Choroid plexus epithelial cell (primary cell): ENCODE measurements at places on chromosomes 13 and 19.
A peak's percentile ranks its signal among the peaks of the same experiment; 100 is the strongest.

GRCh38 chr19:56595548-56595899 is 422 bp downstream of the ZNF71 start:
- peak; percentile 30 for DNase-seq

DNA sequence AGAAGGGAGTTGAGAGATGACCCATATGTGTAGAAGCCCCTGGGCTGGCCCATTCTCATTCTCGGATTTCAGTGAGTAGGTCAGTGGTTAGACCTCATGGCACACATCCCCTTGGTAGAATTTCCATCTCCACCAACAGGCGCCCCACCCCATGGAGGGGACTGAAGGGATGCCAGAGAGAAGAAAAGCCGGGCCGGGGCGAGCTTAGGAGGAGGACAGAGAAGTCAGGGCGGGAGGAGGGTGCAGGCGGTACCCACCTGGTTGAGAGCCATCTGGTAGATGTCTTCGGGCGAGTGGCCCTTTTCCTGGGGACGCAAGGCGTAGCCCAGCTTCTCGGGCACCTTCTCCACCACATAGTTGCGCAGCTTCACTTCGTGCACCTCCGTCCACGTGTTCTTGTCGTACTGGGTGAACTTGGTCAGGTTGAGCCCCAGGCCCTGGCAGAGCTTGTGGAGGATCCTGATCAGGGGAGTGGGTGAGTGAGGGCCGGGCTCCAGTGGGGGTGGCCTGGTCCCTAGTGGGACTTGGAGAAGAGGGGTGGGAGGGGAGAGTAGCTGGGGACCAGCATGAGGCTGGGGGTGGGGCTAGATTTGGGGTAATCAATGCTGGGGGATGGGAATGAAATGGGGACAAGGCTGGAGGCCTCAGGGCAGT is 2.5 kb downstream of the IL4I1 start:
- no peak for DNase-seq

- no peak for DNase-seq
These were observed 10.1 kb downstream of the PRR36 start for GRCh38 chr19:7863971-7864689.

DNA sequence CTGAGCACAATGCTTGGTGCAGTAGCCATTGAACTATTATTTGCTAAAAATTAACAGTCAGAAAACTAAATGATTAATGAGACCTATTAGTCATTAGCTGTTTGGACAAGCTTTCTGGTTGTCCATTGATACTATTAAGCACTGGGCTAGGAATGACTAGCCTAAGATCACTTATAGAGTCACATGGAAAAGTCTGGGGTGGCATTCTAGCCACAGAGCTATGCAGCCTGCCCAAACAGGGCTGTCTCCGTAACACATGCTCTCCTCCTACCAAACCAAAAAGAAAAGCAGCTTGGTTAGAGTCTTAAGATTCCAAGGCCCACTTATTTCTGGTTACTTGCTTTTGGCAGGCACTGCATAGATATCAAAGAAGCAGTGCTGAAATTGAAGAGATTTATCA is 193.5 kb upstream of the NBEA start:
- DNase-seq, result no peak

GRCh38 chr13:89401264-89401675 is 1730.1 kb downstream of the SLITRK5 start:
- DNase-seq, result peak; percentile 85

GRCh38 chr19:13764821-13765394 is 586 bp downstream of the MRI1 start:
- DNase-seq, result peak; percentile 35

- no peak for DNase-seq
These were observed 280.5 kb downstream of the UQCRFS1 start for GRCh38 chr19:28932446-28932845.

- no peak for DNase-seq
These were observed 10.5 kb upstream of the ATP11A start for GRCh38 chr13:112679381-112679780.

DNA sequence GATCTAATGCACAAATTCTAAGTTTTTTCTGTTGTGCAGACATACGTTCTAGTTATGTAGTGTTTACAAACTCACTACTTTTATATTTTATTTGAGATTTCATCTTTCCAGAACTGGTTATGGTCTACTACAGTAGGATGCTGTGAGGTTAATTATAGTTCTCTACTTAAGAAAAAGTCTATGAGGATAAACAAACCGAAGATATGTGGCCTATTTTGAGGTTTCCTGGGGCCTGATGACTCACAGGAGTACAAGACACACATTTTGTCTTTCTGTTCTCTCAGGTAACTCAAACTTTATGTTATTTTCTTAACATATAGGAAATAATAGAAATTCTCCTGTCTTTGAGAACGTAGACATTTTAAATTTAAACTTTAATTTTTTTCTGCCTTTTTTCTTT is 45.1 kb downstream of the PCDH20 start:
- DNase-seq, result no peak

- no peak for DNase-seq
These were observed 7.6 kb upstream of the RSPH6A start for GRCh38 chr19:45822716-45823115.

DNA sequence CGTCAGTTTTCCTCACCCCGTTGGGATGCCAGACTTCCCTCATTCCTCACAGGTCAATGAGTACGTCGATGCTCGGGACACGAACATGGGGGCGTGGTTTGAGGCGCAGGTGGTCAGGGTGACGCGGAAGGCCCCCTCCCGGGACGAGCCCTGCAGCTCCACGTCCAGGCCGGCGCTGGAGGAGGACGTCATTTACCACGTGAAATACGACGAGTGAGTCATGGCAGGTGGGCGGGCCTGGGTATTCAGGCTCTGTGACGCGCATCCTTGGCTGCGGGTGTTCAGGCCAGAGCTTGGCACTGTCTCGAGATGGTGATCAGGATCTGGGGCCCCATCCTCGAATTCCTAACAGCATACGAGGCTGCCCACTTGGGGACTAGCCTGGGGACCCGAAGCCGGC is 21.4 kb downstream of the UHRF1 start:
- DNase-seq, result no peak

- no peak for DNase-seq
These were observed 1576.5 kb downstream of the PCDH9 start for GRCh38 chr13:65653613-65654012.

- DNase-seq, result no peak
These were observed 127.2 kb downstream of the COL4A1 start for GRCh38 chr13:110179857-110180147.

DNA sequence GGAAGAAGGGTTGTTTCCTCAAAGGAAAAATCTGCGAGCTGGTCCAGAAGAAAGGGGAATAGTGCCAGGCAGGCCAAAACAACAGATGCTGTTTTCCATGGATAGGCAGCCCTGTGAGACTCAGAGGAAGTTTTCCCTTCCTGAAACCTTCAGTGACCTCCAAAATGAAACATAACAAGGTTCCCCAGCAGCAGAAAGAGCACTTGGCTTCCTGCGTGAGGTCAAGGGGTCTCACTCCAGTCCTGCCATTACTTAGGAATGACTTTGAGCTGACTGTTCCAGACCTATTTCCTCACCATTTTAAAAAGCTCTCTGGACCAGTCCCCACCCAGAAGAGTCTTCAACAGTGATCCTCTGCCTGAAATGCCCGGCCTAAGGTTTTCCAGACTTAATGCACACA is 104.6 kb upstream of the IPO5 start:
- DNase-seq, result no peak

- no peak for DNase-seq
These were observed 48.8 kb downstream of the RASL11A start for GRCh38 chr13:27319404-27319803.

- DNase-seq, result no peak
These were observed 80.9 kb upstream of the ADGRE5 start for GRCh38 chr19:14300303-14300702.

DNA sequence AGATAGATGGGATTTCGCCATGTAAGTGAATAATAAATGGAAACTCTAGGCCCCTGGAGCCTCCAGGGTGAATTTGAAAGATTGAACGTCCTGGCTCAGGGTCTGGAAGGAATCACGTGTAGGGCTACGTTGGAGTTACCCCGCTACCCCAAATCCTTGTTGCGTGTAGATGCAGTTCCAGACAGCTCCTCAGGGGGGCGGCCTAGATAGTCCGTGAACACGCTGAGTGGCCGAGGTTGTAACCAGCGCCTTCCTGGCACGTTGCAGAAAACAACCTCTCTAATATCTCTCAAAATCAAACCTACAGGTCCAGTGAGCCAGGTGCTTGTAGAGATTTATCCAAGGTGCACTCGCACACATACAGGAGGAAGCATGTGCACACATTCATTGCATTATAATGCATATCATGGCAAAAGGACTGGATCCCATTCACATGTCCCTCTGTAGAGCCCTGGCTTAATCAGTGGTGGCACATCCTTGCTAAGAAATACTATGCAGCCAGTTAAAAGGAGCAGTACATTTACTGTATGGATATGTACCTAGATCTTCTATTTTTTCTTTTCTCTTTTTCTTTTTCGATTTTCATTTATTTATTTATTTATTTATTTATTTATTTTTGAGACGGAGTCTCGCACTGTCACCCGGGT is 2.5 kb upstream of the KEAP1 start:
- peak; percentile 75 for DNase-seq

- DNase-seq, result peak; percentile 62
These were observed 100.0 kb downstream of the KLF5 start for GRCh38 chr13:73158851-73159250.

- peak; percentile 43 for DNase-seq
These were observed at the start of gene TBCB for GRCh38 chr19:36115453-36116343. TSS of gene TBCB (plus strand) at chr19:36115468. CDS start at chr19:36115561, 93 bp downstream.

GRCh38 chr19:41351339-41352245 is 2.1 kb downstream of the TGFB1 start:
- peak; percentile 55 for DNase-seq

DNA sequence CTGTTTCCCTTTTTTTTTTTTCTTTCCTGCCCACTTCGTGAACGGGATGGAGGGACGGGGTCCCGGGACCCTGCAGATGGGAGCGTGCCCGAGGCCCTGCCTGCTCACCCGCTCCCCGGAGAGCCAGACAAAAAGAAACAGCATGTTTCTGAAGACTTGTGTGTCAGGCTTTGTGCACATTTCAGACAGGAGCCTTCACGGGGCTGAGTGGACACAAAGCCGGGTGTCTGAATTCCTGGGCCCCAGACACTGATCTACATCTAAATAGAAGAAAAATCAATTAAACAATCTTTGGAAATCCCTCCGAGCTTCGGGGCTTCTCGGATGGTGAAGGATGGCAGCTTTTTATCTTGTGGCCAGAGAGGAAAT is 4.2 kb downstream of the PGPEP1 start:
- DNase-seq, result no peak

GRCh38 chr13:23899555-23899954 is 2.3 kb upstream of the C1QTNF9B start:
- peak; percentile 73 for DNase-seq

GRCh38 chr19:55091126-55091910 is 15.6 kb downstream of the EPS8L1 start:
- no peak for DNase-seq

DNA sequence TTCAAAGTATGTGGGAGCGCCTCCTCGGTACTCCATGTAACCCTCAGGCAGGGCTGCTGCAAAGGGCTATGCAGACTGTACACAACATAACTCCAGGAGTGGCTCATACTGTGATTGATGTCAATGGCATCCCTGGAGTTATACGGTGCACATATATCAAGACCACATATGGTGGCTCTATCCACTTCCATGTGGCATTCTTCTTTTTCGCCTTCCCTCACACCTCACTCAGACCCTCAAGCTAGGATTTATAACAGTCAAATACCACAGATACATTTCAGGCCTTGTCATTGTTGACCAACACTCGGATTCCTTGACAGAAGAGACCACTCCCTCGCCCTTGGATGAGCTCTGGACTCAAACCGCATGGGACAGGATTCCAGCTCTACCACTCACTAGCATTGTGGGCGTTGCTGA is 11.3 kb upstream of the UBL3 start:
- DNase-seq, result no peak

GRCh38 chr19:51599084-51599483 is 28.0 kb downstream of the ZNF175 start:
- no peak for DNase-seq

DNA sequence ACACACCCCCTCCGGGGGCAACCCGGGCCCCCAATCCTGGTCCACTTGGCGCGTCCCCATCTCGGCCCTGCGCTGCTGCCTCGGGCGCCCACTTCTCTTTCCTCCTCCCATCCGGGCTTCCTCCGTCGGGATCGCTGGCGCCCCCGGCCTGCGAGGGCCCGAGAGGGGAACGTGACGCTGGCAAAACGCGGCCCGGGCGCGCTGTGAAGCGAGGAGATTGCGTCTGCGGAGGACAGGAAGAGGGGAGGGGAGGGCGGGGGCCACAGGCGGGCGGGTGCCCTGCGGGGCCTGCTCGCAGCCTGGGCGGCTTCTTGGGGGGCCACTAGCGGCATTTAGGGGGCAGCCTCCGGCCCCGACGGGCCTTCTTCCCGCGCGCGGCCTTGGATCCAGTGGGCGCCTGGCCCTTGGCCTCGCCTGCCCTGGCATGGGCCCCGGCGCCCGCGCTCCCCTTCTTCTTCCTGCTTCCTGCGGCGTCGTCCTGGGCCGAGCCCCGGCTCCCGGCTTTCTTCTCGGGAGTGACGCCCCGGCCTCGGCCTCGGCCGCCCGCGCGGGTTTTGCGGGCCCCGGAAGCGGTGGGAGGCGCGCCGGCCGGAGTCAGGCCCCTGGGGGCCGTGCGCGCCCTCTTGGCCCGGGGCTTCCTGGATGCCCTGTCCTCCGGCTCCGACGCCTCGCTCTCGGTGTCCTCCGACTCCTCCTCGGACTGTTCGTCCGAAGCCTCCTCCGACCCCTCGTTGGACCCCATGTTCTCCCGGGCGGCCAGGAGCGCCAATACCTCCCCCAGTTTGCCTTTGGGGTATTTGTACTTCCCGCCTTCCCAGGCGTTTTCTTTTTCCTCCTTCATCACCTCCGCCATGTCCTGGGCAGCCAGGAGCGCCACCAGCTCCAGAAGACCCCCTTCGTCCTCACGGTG is 2.2 kb downstream of the PNMA8B start:
- DNase-seq, result peak; percentile 34

- peak; percentile 30 for DNase-seq
These were observed 225.2 kb downstream of the FOXO1 start for GRCh38 chr13:40440990-40441820.

DNA sequence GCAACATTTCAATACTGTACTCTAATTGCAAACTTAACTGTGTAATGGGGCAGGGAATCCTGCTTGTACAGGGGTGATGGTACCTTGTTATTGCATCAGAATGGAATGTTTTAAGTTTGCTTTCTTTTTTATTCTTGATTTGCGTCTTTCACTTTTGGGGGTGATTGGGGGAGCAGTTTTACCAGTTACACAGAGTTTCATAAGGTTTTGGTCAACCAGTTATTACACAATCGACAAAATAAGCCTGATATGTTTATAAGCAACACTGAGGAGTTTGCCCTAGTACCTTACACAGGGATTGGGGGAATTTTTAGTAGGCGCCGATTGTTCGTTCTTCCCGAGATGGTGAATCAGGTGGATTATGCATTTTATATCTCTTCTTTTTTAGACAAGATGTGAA is 2.7 kb downstream of the KLF5 start:
- peak; percentile 25 for DNase-seq
